ENCODE measurements at places on chromosomes 2 and 18.

DNA sequence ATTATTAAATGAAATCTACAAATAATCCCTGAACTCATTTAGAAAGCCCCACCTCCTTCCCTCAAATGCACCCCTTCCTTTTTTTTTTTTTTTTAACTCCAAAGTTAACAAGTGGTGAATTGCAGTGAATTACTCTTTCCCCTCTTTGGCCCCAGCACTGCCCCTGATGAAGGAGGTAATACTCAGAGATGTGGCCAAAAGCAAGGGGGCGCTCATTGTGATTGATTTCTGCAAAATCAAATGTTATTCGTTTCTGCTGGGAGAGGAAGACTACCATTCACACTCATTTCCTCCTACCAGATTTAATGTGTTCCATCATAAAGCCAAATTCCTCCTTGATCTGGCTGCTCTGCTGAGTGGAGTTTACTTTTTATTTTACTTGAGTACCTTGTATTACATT, 259.4 kb downstream of the GPD2 start:
- no peak for DNase-seq

DNA sequence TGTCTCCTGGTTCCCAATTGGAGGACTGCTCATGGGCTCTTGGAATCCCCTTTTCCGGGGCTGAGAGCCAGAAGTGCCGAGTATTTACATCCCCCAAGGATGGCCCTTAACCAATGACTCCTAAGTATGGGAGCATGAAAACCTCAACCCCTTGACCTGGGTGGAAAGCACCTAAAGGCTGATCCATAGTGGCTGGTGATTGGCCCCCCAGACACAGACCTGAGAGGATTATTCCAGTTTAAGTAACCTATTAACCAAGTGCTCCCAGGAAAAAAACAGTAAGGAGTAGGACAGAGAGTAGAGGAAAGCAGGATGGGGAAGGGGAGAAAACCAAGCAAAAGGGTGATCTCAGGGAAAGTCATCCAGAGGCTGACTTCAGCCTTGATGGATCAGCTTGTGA, 206.1 kb upstream of the RND3 start:
- DNase-seq = no peak

DNA sequence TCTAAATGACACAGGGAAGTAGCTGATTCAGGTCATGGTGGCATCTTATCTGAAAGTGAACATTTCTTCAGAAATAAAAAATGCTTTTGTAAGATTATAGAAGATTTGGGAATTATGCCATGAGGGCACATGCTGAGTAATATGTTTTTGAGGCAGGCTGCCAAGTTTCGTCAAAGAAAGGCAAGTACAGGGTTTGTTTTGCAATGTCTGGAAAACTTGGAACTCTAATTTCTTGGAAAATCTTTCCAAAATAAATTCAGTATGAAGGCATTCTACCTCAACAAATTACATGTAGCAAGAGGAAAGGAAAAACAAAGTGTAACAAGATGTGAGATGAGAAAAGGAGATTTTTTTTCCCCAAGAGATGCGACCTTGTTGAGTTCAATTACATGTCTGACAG, 167.7 kb downstream of the PLCL1 start:
- no peak for DNase-seq

DNA sequence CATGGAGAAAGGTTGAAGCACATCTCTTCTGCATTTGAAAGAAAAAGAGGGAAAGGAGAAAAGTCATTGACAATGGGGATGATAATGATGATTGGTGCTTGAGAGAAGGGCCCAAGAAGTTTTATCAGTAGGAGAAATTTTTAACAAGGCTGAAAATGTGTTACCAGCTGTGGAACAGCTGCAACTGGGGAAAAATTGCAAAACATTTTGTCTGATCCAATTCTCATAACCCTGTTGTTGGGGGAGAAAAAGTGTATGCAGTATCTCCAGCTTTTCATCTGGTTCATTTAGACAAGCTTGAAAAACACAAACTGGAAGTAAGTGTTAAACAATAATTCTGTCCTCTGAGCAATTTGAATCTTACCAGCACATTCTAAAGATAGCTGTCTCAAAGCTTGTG, 92.7 kb downstream of the CSRNP3 start:
- no peak for DNase-seq

DNA sequence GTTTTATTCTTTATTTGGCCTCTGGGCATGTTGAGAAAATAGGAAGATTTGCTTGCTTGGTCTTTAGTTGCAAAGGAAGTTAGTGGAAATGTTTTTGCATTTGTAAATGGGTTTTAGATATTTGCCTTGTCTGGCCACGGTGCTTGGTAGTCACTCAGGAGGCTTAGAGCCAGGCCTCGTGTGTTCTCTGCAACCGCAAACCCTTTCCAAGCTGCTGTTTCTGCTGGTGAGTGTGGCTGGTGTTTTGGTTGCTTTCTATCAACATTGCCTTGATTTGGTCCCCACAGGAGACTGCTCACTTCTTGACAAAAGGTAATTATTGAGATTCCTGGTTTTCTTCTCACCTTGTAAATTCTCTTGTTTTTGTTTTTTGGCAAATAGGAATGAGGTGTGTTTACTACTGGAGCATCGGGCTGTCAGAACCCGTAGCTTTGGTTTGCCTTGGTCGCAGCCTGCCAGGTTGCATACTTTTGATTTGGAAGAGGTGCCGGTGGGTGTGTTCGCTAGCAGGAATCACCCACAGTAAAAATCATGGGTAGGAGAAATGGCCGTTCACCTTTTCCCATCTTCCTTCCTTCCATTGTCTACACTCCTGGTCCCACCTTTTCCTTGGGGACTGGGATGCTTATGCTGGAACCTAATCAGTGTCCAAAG, 15.8 kb downstream of the ASAP2 start:
- DNase-seq = no peak

DNA sequence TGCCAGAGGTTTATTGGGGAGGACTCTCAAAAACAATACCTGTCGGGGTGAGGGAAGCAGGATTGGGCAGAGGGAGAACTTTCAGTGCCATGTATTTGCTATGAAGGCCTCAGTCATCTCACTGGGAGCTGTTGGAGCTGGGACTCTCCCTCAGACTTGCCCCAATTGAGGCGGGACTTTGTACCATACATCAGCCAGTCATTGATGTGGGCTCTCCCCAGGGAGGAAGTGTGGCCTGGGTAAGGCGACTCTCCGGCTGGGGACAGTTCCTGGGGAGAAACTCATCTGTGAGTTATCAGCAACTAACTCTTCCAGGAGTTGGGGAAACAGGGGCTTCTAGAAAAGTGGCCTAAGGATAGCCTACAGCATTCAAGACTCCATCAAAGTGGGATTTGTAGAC, 66.5 kb downstream of the FTCDNL1 start:
- no peak for DNase-seq

DNA sequence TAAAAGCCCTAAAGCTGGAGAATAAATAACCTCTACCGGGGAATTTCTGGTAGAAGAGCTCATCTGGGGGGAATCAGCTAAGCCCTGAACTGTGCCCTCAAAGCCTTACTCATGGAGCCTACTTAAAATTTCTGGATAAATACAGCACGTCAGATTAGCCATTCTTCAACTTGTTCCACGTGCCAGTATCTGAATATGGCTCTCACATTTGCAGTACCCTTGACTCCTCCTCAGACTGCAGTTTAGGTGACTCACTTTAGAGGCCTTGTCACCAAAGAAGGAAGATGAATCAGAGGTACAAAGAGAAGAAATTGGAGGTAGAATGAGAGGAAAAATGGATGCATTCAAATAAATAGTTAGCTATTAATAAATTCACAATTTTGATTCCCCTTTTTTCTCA, 34.6 kb upstream of the POTEC start:
- DNase-seq = no peak

DNA sequence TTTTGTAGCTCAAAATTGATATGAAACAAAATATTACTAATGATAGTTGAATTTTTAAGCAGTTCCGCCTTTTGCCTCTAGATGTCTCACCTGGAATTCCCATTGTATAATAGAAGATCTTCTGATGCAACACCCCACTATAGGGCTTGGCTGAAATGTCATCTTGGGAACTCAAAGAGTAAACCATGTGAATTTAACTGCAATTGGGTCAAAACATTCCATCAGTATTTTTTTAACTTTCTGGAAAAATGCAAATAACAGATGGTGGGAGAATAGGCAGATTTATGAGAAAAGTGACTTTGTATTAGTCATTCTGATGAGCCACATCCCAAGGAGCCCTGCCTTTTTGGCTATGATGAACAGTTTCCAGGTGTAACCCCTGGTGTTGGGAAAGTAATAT, 489.9 kb downstream of the NYAP2 start:
- no peak for DNase-seq

DNA sequence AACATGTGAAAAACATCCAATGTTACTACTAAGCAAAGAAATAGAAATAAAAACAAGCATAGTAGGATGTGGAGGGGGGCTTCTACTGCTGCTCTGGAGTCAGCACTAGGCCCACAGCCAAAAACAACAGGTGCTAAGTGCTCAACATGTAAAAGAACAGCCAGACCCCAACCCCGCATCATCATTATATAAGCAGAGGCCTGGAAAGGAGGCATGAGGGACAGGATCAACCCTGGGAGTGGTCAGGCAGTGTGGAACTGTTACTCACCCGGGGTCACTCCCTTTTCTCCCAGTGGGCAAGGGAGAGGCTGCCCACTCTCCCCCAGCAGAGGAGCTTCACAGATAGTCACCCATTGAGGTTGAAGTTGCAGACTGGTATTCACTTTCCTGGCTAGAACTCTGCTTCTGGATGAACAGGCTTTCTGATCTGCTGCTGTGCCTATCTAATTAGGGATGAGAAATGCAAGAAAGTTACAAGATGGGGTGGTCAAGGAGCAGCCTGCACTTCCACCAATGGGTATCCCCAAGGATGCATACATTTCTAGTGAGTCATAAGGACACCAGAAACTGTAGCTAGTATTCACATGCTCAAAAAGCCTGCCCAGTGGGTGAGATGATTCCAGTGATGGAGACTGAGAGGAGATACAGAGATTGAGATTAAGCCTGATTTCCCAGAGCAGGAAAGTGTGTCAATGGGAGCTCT, 480.1 kb upstream of the TCF4 start:
- DNase-seq = no peak

- DNase-seq = no peak
Observed at GRCh38 chr2:189191766-189192165, 12.2 kb upstream of the COL5A2 start.

DNA sequence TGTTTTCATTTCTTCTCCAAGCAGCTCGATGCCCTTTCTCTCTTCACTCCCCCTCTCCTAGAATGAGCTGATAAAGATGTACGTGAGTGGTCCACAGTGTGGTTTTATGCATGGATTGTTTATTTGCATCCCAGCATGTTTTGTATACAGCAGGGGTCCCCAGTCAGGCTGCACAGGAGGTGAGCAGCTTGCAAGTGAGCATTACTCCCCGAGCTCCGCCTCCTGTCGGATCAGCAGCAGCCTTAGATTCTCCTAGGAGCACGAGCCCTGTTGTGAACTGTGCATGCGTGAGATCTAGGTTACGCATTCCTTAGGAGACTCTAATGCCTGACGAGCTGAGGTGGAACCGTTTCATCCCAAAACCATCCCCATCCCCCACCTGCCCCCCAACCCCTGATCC, 262.6 kb downstream of the AGAP1 start:
- no peak for DNase-seq

GRCh38 chr2:30362468-30363081, 84.5 kb upstream of the LCLAT1 start:
- no peak for DNase-seq

DNA sequence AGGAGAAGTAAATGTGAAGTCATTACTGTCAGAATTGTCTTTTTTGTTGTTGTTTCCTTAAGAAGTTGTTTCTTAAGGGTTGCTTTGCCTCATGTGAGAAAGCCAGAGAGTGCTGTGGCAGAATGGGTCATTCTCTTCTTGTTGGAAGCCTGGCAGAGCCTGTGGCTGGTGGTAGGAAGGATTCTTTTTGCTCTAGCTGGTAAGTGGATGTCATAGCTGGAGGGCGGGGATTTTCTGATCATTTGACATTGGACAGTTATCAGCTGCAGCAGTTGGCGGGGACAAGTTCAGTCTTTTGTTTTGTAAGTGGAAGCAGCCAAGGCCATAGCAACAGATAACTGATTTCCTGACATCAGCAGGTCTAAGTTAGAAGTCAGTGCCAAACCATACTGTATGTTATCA, 5.5 kb upstream of the RMDN2 start:
- DNase-seq = no peak

GRCh38 chr18:54444319-54444914, 86.7 kb downstream of the C18orf54 start:
- DNase-seq = no peak

DNA sequence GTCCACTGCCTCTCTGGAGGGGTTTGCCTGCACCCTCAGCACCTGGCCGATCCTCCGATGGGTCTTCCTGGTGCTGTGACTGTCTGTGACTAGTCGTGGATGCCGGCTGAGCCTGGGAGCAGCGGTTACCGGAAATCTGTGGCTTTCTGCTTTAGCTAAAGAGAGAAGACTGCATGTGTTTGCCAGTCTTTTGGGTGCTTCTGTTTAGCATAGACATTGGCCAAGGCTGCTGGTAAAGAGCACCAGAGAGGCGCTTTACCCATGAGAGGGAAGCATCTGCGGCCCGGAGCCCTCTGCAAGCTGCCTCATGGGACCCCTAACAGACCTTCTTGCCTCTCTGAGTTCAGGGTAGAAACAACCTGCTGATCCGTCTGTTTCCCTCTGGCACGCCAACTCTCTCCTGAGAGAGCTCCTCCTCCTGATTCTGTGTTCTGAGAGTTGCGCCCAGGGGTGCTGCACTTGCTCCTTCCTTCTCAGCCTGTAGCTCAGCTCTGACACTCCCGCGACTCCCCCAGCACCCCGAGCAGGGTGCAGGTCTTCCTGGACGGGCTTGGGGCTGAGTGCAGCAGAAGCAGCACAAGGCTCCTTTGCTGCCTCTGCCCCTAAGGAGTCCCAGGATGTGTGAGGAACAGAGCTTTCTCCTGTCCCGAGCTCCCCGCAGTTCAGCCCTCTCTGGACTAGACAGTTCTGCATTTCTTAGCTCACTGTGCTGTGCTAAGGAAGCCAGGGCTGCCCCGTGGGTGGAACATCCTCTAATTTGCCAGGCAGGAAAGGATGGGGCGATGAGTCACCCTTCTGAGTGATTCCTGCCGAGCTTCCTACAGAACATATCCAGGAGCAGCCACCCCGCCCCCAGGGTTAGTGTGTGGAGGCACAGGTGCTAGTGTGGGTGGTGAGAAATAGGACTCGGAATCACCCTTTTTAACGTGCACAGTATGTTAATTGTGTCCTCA, 203.2 kb downstream of the SH3RF3 start:
- DNase-seq = no peak

GRCh38 chr2:60510713-60511112, 42.7 kb downstream of the BCL11A start:
- DNase-seq = no peak

DNA sequence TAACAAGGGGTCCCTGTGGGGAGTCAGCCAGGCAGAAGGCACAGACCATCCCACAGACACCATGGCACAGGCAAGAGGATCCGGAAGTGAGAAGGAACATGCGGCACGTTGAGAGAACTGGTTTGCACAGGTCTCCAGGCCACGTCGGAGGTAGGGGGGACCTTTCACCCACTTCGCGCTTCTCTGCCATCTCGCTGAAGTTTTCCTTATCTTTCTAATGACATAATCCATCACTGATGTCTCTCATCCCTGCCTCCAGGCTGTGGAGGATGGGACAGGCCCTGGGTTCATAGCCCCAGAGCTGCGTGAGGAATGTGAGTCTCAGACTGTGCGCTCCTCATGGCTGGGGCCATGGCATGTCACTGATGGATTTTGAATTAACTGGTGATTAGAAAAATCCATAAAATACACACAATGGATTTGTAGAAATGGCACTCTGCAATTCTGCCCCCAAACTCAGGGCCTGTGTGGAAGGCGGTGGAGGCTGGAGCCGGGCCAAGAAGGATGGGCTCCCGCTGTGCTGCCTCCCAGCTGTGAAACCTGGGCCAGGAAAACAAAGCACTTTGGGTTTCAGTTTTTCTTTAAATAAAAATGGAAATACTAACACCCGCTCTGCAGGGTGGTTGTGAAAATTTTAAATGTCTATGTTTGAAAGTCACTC, 113.3 kb upstream of the ALKAL2 start:
- no peak for DNase-seq

Data from activated T-helper 1 cell treated with anti-CD3 and anti-CD28 coated beads, Interleukin-2, amount 50 U/mL, for 16 hours (primary cell).